H7 (cell line): ENCODE measurements at places on chromosomes 2 and 18. TPM values are rescaled to one million over a fixed set of nuclear protein-coding genes. Genes with fewer than 3 reads are reported as not detected.

DNA sequence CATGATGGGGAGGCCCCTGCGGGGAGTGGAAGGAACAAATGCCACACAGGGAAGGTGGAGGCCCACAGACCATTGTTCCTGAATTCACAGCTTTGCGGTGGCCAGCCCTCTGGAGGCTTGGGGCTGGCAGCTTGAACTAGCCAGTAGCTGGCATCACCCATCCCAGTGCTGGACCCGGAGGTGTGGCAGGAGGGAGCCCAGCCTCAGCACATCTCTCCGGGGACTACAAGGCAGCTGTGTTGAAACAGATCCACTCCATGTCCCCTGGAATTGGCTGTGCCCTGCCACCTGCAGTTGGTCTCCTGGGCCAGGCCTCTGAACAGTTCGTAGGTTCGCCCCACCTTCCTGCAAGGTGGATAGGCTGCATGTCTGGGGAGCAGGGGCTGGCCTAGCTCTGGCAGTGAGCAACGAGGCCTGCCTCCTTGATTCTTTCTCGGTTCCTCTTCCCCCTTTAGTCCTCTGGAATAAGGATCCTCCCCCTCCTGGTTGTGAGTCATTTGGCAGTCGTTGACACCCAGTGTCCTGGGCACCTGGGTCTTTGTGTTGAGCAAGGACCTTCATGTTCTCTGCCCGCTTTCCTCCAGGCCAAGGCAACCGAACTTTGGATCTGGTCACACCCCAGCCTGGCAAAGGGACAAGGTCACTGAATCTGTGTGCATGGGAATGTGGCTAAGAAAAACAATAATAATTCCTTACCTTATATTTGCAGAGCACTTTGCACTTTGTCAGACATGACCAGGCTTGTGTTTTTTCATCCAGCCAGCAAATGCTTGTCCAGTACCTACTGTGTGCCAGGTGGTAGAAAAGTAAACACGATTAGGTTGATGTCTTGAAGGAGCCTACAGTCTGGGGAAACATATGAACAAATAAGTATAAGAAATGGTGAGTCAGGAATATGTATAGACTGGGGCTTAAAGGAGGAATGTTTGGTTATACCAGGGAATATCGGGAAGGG, 55.0 kb upstream of the MCFD2 start:
- DNase-seq = no peak

GRCh38 chr2:168526641-168527040, 70.6 kb downstream of the CERS6 start:
- DNase-seq = no peak

Gene FSHR
- total RNA-seq = not detected in 2 replicates

Gene FBXO36
- 7.9 and 10.2 TPM in 2 replicates for total RNA-seq

GRCh38 chr18:48037481-48038271, 107.2 kb upstream of the SMAD2 start:
- DNase-seq = peak; percentile 75

DNA sequence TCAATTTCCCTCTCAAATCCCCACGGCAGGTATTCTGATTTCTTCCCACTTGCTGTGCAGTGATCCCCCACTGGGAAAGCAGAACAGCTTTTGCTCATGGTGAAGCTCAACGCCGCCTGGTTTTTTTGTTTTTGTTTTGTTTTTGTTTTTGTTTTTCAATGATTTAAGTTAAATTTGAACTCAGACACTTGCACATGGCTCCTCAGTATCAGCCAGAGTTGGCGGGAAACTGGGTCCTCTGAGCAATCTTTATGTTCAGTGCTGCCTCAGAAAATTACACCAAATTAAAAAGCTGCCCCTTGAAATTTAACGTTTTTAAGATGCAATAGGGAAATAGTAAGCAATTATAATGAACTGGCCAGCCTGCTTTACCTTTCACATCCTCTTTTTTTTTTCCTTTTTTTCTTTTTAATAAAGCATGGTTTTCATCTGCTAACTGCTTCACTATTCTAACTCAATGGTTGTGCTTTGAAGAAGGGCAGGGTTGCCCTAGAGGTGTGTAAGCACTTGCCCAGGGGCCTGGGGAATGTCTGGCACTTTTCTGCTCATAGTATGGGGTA, 277.0 kb upstream of the HNRNPA3 start:
- DNase-seq = no peak

Gene RNF152
- total RNA-seq = 8.8 and 8.9 TPM in 2 replicates

DNA sequence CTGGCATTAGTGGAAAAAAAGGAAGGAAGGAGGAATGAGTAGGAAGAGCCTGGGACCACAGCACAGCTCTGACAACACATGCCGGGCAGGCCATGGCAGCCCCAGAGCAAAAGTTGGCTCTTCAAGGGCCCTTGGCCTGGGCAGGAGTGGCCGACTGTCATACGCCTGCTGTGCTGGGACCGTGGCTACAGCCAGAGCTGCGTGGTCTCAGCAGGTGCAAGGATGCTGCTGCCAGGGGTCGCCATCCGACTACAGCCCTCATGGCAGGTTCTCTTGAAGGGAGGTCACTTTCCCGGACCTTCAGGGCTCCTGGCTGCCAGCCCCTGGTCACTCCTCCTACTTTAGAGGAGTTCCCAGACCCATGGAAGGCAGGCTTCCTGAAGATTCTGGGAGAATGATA, 109.9 kb downstream of the ARL4C start:
- no peak for DNase-seq

- peak; percentile 36 for DNase-seq
These were observed 32.6 kb downstream of the MRPL44 start for GRCh38 chr2:223989856-223990232.

- DNase-seq = no peak
These were observed 3.4 kb downstream of the SGPP2 start for GRCh38 chr2:222427646-222428301.

DNA sequence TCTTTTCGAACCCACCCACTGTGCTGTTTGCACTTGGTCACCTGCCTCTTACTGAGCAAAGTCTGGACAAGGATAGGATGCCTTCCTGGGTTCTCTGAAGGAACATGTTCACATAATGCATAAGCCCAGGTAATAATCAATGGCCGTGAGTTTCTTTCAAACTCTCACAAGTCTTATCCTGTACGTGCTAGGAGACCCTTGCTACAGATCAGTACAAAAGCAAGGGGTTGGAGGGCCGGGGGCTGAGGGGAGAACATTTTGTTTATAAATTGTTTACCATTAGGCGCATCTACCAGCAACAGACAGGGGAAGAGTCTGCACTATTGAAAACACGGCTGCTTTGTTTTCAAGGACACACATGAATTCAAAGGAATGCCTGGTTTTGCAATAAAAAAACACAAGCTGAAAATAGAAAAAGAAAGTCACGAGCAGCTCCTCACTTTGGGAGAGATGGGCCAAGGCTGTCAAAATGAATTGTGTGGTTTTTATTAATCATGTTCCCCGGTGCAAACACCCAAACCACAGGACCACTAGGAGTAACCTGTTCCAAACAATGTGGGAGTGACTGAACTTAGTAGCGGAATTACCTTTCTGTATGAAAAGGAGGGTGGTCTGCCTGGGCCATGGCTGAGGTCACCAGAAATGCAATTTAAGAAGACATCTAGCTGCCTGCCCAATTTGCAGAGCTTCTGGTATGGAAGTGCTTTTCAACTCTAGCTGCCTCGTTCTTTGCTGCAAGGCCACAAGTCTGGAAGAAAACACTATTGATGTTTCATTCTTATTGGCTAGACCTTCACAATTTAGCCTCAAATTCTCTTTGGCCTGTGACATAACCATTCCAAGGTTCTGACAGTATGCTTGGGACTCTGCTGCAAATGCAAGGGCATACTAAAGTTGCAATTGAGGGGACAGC, 73.5 kb downstream of the CCBE1 start:
- DNase-seq = no peak

- no peak for DNase-seq
These were observed 3.6 kb upstream of the TTC21B start for GRCh38 chr2:165957030-165957675.

DNA sequence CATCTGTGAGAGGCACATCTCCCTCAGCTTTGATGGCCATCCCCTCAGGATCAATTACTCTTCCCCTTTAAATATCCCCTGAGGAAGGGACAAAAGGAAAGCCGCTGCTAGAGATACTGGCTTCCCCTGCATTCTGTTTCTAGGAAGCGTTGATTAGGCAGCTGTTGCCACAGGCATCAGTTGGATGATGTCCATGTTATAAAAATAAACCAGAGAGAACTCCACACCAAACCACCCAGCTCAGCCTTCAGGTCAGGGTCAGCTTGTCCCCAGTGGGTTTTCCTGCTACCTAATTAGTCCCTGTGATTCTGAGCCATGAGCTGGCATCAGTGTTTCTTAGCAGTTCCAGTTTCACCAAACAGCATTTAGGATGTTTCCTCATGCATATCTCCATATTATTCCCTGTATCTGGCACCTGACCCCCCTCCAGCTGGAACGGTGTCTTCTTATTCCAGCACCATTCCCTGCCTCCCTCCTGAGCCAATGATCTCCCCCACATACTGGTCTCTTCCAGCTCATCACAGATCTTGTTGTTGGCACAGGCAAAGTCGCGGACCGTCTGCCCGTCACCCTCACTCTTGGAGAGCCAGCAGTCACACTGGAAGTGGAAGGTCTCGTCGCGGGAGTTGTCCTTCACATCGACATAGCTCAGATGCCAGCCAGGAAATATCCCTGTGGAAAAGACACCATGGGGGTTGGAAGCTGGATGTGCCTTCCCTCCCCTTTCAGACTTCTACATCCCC, 168.4 kb downstream of the LOXHD1 start:
- no peak for DNase-seq

GRCh38 chr18:21605213-21605612, 4.7 kb upstream of the ESCO1 start:
- no peak for DNase-seq

DNA sequence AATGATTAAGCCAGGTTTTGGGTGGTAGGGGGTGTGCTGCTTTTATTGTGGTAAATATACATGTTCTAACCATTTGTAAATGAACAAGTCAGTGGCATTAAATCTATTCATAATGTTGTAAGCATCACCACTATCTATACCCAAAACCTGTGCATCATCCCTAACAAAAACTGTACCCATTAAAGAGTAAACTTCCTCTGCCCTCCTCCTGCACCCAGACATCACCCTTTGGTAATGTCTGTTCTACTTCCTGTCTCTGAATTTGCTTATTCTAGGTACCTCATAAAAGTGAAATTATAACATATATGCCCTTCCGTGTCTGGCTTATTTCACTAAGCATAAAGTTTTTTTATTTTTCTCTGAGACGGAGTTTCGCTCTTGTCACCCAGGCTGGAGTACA, 14.1 kb downstream of the RIF1 start:
- DNase-seq = no peak
